Left ventricle myocardium inferior (tissue), 1 donor: ENCODE measurements at places on chromosomes 6 and 20.

DNA sequence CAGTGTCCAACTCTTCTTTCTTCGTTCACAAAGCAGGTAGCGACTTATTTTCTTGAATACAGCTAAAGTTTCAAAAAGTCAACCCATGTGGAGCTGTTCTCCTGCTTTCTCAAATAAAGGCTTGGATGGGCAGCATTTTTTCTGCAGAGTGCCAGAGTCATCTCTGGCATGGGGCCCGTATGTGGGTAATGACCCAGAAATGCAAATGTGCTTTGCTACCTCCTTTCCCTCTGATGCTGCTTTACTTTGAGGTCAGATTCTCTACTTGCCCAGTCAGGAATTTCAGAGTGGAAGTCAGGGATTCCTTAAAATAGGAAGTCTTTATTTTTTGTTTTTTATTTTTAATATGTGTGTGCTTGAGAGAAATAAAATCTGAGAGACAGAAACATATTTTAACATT lies 4.9 kb downstream of the NKAIN2 start:
- no peak for DNase-seq
- no peaks in the 10 kb centered on the region for H3K36me3 ChIP-seq
- peaks cover 72% of the 10 kb centered on the region for H3K27me3 ChIP-seq
- H3K4me1 ChIP-seq, result peaks cover 5% of the 10 kb centered on the region
- H3K4me3 ChIP-seq, result no peak overlapping the region

GRCh38 chr6:36347621-36348020 lies 10.9 kb upstream of the BNIP5 start:
- H3K4me3 ChIP-seq, result no peak overlapping the region
- H3K4me1 ChIP-seq, result peaks cover 20% of the 10 kb centered on the region
- no peak overlapping the region for H3K27ac ChIP-seq
- H3K27me3 ChIP-seq, result peaks cover 82% of the 10 kb centered on the region
- no peaks in the 10 kb centered on the region for H3K36me3 ChIP-seq

GRCh38 chr20:53176134-53176533 lies 204.0 kb downstream of the TSHZ2 start:
- peaks cover 16% of the 10 kb centered on the region for H3K27me3 ChIP-seq
- H3K4me1 ChIP-seq, result no peaks in the 10 kb centered on the region
- H3K36me3 ChIP-seq, result no peaks in the 10 kb centered on the region

DNA sequence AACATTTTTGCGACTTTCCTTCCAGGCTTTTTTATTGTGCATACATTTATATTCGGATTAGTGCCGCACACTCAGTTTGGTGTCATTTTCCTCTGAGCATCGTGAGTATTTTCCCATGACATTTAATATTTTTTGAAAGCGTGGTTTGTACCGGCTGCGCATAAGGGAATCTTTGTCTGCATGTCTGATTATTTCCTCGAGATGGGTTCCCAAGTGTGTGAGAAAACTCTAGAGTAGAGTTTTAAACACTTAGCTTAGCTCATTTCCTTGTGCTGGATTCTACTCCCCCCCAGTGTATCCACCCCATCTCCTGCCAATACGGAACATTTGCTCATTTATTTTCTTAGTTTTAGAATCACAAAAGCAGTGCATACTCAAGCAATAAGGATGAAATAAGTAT lies 94.3 kb downstream of the CDC5L start:
- peaks cover 33% of the 10 kb centered on the region for H3K27me3 ChIP-seq
- DNase-seq, result no peak
- H3K27ac ChIP-seq, result no peak overlapping the region
- no peak overlapping the region for H3K4me3 ChIP-seq
- no peaks in the 10 kb centered on the region for H3K4me1 ChIP-seq

DNA sequence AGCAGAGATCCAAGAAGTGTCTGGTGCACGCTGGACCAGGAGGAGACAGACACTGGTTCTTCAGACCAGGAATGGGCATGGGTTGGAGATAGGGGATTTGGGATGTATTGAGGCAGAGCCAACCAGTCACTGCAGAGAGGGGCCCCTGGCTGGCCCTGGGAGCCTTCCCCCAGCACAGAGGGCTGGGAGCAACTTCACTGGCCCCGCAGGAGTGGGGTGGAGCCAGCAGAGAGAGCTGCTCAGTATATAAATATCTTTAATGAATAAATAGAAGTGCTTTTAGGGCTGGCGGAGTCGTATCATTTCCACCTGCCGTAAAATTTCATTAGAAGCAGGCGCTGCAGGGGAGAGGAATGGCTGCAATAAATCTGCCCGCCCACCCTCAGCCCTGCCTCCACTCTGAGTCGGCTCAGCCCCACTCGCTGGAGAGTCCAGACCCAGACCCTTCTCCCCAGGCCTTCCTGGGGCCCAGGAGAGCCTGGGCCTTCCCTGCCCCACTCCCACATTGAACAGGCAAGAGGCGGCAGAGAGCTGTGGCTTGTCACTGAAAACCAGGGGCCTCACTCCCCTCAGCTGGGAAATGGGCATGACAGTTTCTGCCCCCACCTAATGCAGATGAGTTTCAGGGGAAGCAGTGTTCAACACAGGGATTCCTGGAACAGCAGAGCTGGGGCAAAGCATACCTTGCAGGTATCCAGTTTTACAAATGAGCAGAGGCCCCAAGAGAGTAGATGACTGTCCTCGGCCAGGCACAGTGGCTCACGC lies 23.9 kb upstream of the VSTM2L start:
- no peak overlapping the region for H3K4me3 ChIP-seq
- DNase-seq, result no peak
- peaks cover 3% of the 10 kb centered on the region for H3K36me3 ChIP-seq
- peaks cover 57% of the 10 kb centered on the region for H3K4me1 ChIP-seq
- H3K27ac ChIP-seq, result peak overlapping the region; percentile 6
- H3K27me3 ChIP-seq, result peaks cover 14% of the 10 kb centered on the region

DNA sequence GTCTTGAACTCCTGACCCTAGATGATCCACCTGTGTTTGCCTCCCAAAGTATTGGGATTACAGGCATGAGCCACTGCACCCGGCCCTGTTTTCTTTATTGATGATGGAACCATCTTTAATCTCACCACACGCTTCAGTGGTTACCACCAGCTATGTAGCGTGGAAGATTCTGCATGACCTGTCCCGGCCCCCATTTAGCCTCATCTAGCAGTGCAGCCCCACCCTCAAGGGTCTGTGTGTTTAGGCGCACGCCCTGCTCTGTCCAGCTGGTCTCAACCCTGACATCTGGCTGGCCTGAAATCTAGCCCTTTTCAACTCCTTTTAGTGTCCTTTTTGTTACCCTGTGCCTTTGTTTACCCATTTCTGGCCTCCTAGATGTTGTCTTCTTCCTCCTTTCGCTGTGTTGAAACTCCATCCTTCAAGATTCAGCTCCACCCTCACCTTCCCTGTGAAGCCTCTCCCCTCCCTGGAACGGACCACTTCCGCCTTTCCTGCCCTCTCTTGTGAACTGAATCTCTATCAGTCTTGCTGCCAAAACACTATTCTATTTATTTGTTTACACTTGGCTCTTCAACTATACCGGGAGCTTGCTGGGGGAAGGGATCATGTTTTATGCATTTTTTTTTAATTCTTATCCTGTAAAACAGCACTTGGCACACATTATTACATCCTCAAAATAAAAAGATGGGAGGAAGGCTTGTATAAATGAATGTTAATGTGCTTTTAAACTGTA lies 101.0 kb upstream of the MTHFD1L start:
- H3K4me3 ChIP-seq, result no peak overlapping the region
- H3K36me3 ChIP-seq, result no peaks in the 10 kb centered on the region
- no peaks in the 10 kb centered on the region for H3K27me3 ChIP-seq
- peak overlapping the region; percentile 63 for H3K27ac ChIP-seq
- peaks cover 55% of the 10 kb centered on the region for H3K4me1 ChIP-seq

- H3K27me3 ChIP-seq, result no peaks in the 10 kb centered on the region
- no peak overlapping the region for H3K4me3 ChIP-seq
- H3K36me3 ChIP-seq, result no peaks in the 10 kb centered on the region
- peak overlapping the region; percentile 90 for H3K27ac ChIP-seq
- H3K4me1 ChIP-seq, result peaks cover 60% of the 10 kb centered on the region
- no peak for DNase-seq
Measured at GRCh38 chr20:44135012-44135412, 52.0 kb downstream of the JPH2 start.

- no peaks in the 10 kb centered on the region for H3K27me3 ChIP-seq
- DNase-seq, result no peak
- peaks cover 91% of the 10 kb centered on the region for H3K4me1 ChIP-seq
- peaks cover 3% of the 10 kb centered on the region for H3K36me3 ChIP-seq
- no peak overlapping the region for H3K4me3 ChIP-seq
Measured at GRCh38 chr20:19774135-19774933, 16.3 kb downstream of the RIN2 start.

DNA sequence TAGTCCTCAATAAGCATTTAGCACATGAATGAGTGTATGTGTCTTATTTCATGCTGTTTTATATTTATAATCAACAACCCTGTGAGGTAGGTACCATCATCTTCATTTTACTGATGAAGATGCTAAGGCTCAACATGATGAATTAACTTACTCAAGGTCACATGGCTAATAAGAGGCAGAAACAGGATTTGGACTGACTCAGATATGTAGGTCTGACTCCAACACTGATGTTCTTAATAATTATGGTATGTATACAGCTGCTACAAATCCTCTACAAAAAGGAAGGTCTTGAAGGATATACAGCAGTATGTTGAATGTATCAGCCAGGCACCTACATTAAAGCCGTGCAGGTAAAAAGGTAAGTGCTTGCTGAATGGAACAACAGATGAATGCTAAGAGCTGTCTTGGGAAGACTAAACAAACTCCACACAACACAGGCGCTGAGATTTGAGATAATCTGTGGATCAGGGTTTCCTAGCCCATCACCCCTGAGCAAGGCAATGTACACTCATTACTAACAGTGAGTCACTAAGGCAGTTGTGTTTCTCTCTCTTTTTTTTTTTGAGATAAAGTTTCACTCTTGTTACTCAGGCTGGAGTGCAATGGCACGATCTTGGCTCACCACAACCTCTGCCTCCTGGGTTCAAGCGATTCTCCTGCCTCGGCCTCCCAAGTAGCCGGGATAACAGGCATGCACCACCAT lies 31.9 kb downstream of the TTI1 start:
- DNase-seq, result no peak
- no peak overlapping the region for H3K4me3 ChIP-seq
- peaks cover 11% of the 10 kb centered on the region for H3K4me1 ChIP-seq
- H3K36me3 ChIP-seq, result peaks cover 95% of the 10 kb centered on the region
- no peak overlapping the region for H3K27ac ChIP-seq

GRCh38 chr6:139846538-139847456 lies 472.3 kb upstream of the CITED2 start:
- DNase-seq, result no peak
- H3K27me3 ChIP-seq, result no peaks in the 10 kb centered on the region
- H3K4me1 ChIP-seq, result peaks cover 19% of the 10 kb centered on the region
- peak overlapping the region; percentile 60 for H3K27ac ChIP-seq

GRCh38 chr20:4871486-4871885 lies 129.8 kb downstream of the SLC23A2 start:
- H3K27me3 ChIP-seq, result no peaks in the 10 kb centered on the region
- H3K27ac ChIP-seq, result no peak overlapping the region
- no peak overlapping the region for H3K4me3 ChIP-seq

GRCh38 chr20:50343125-50343489 lies 152.5 kb downstream of the CEBPB start:
- H3K36me3 ChIP-seq, result no peaks in the 10 kb centered on the region
- DNase-seq, result no peak
- no peak overlapping the region for H3K27ac ChIP-seq
- H3K27me3 ChIP-seq, result no peaks in the 10 kb centered on the region
- no peak overlapping the region for H3K4me3 ChIP-seq

GRCh38 chr6:47785182-47785581 lies 3.4 kb downstream of the OPN5 start:
- no peak for DNase-seq
- H3K4me3 ChIP-seq, result no peak overlapping the region
- H3K36me3 ChIP-seq, result no peaks in the 10 kb centered on the region
- no peak overlapping the region for H3K27ac ChIP-seq
- H3K27me3 ChIP-seq, result peaks cover 42% of the 10 kb centered on the region

GRCh38 chr6:112198582-112198981 lies 55.8 kb downstream of the LAMA4 start:
- H3K4me1 ChIP-seq, result peaks cover 68% of the 10 kb centered on the region
- no peak for DNase-seq
- H3K27me3 ChIP-seq, result no peaks in the 10 kb centered on the region
- peak overlapping the region; percentile 67 for H3K27ac ChIP-seq
